NCI-H1048 (cell line): ENCODE measurements at places on chromosomes 12 and 14.

GRCh38 chr12:58575256-58575655 is 345.0 kb downstream of the LRIG3 start:
- DNase-seq, result no peak

GRCh38 chr14:84024231-84024820 is 1505.6 kb upstream of the FLRT2 start:
- DNase-seq, result no peak

- no peak for DNase-seq
These were observed 130.3 kb upstream of the RASSF8 start for GRCh38 chr12:25828188-25828587.

- DNase-seq, result no peak
These were observed 3.3 kb downstream of the AHNAK2 start for GRCh38 chr14:104974665-104975390.

DNA sequence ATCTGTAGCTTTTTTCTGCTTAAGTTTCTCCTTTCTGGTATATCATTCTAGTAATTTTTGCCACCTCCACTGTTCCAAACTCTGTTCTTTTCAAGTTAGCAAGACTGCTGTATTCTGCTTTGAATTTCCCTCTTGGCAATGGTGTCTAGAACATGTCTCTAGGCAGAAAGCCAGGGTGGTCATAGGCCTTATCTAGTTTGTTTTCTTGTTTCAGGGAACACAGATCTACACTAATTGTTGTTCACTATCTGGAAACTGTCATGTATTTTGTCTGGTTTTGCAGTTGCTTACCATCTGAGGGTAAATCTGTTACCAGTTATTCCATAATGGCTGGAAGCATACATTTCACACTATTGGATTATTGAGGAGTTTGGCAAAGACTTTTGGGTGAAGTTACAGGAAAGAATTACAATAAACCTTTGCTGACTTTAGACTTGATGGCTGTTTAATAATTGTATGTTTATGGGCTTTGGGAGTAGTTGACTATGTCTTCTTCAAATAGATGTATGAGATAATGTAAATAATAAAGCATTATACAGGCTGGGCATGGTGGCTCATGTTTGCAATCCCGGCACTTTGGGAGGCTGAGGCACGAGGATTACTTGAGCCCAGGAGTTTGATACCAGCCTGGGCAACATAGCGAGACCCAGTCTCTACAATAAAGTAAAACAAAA is 41.4 kb downstream of the FUT8 start:
- DNase-seq, result no peak

GRCh38 chr14:90629471-90629870 is 186.8 kb downstream of the TTC7B start:
- DNase-seq, result no peak

DNA sequence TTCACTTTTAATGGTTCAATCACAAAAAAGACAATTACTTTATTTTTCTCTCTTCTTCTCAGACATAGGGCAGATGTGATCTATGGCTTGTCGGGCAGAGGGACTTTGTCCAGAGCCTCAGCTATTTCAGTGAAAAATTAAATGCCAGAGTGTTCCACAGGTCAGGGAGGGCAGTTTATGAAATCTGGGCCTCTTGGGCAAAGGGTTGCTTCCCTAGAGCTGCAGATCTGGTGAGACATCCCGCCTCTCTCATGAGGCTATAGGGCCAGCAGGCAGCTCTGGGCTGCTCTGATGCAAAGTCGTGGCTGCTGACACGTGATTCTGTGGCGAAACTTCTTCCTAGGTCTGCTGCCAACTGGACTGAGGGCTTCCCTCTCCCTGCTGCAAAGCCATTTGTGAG is 6.0 kb downstream of the CLMN start:
- no peak for DNase-seq

- no peak for DNase-seq
These were observed 1.5 kb downstream of the INF2 start for GRCh38 chr14:104690861-104691455.

DNA sequence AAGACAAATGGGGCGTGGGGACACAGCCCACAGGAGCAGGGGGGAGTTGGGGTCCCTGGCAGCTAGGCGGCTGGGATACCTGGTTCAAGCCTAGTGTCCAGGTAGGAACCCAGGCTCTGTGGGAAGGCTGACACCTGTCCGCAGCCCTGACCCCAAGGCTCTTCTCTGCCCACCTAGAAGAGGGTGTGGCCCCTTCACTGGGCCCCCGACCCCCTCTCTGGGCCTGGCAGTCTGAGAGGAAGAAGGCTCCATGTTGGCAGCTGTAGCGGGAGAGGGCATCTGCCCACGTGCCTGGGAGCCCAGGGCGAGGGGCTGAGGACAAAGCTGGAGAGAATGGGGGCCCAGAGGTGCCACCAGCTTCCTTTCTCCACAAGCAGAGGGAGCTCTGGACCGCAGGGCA is 10.5 kb downstream of the CHGA start:
- no peak for DNase-seq

DNA sequence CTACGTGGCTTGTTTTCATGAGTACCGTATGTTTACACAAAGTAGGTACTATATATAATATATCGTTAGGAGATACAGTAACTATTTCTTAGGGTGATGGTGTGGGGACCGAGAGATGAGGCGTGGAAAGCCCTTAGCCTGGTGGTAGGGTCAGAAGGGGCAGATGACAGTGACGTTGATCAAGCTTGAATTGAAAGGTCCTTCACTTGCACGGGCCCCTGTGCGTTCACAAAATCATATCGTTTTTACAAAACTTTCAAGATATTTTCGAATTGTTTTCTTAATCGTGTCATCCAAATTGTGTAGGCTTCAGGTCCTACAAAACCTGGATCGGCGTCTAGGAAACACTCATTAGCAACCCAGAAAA is 881 bp upstream of the SOS2 start:
- DNase-seq, result no peak

DNA sequence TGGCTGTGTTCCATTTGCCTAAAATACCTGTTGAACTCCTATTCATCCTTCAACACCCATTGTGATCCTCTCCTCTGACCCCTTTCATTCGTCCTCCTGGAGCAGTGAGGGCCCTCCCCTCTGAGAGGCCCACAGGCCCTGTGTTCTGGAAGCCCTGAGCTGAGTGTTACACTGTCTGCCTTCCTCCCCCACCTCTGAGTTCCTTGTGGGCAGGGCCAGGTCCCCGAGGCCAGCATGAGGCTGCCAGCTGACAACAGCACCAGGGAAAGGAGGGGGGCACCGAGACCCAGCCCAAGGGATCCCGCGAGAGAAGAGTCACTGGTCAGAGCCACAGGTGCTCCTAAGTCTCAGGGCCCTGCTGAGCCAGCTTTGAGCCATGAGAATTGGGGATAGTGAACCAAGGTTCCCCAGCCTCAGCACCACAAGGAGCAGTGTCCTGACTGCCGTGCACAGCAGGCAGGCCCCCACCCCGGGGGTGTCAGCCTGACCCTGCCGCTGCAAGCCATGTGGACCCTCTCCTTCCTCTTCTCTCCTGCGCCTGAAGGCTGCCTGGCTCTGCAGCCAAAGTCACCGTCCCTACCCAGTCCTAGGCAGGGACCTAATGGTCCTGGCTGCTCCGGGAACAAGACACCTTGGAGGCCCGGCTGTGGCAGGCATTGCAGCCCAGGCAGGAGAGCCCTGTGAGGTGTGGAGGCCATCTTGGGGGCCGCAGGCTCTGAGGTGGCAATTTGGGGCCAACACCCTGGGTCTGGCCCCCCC is 52.5 kb downstream of the BEGAIN start:
- DNase-seq, result no peak

- no peak for DNase-seq
These were observed 132.1 kb downstream of the DYRK2 start for GRCh38 chr12:67780580-67781084.

DNA sequence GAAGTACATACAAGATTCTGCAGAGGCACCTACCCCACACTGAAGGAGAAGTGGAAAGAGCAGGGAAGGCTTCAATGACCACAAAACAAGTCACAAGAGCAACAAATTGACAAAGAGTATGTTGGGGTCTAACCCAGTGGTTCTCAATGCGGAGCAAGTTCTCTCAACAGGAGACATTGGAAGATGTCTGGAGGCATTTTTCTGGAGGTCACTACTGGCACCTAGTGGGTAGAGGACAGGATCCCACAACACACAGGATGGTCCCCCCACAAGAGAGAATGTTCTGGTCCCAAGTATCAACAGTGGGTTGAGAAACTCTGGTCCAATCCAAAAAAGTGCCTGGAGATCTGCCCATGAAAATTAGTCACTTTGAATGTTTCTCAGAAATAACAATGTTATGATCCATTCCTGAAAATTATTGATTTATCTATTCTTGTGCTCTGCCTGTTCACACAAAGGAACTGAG is 3.4 kb downstream of the SSH1 start:
- no peak for DNase-seq

DNA sequence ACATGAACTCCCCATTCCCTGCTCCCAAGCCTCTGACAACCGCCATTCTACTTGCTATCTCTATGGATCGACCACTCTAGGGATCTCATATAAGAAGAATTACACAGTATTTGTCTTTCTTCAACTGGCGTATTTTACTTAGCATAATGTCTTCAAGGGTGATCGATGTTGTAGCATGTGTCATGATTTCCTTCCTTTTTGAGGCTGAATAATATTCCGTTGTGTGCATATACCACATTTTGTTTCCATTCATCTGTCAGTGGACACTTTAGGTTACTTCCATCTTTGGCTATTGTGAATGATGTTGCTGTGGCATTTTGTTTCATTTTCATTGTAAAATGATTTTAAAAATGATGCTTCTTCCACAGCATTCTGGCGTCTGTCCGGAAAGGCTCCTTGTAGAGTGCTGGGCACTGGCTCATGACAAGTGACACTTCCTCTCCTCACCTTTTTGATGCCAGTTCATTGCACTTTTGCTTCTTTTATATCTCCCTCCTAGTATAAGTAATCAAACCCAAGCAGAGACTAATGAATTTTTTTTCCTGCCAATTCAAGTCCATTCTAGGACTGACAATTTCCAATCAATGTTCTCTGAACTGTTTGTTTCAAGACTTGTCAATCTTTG is 39.3 kb downstream of the SCN8A start:
- DNase-seq, result no peak

DNA sequence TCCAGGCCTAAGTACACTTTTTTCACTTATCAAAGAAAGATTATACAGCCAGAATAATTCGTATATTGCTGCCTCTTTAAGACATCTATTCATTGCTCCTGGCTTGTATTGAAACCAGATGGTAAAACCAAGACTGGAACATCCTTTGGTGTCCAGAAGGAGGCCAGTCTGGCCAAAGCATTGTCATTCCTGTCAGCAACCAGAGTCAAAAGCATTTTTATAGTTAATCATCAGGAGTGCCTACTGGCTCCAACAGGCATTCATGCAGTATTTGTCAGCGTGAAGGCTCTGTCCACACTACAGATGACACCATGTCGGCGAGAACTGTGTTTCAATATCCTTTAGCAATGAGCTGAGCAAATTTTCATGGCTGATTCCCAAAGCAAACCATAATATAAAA is 118.0 kb upstream of the G2E3 start:
- DNase-seq, result no peak
